SW 1271 (cell line): ENCODE measurements at places on chromosomes 11 and 22.

DNA sequence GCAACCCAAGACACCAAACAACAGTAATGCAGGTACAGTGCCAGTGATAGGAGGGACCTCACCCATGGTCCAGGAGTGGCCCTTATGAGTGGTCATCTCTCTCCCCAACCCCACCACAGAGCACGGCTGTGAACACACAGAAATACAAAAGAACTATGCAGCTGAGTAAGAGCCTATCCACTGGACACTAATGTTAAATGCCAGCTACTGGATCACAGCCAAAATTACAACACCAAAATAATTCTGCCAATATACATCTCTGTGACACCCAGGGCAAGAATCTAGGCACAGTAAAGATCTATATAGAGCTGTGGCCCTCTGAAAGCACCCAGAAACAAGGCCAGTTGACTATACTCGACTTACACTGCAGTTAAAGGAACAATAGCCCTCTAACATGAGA is 22.8 kb upstream of the GPR83 start:
- DNase-seq, result no peak

DNA sequence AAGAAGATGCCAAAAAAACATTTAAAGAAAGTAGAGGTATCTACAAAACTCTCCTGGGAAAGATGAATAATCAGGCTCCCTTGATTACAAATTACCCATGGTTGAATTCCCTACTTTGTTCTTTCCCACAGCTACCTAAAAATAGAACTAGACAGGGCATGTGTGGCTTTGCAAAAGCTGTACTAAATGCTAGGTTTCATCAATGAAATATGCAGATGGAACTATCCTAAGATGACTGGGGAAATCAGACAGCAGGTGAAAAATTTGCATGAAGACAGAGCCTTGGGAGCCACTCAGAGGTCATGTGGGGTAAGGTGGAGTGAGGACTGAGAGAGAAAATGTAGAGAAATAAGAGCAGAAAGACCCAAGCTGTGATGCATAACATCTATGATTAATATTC is 14.7 kb downstream of the LAYN start:
- DNase-seq, result no peak

DNA sequence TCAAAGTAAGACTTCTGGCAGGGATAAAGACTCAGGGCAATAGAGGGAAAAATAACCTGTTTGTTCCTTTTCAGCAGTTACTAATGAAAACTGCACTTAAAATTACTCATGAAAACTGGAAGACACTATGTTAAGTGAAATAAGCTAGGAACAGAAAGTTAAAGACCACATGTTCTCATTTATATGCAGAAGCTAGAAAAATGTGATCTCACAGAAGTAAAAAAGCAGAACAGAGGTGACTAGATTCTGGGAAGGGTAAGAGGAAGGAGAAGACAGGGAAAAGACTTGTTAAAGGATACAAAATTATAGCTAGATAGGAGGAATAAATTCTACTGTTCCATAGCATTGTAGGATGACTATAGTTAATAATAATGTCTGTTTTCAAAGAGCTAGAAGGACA is 22.2 kb downstream of the HPS5 start:
- no peak for DNase-seq

DNA sequence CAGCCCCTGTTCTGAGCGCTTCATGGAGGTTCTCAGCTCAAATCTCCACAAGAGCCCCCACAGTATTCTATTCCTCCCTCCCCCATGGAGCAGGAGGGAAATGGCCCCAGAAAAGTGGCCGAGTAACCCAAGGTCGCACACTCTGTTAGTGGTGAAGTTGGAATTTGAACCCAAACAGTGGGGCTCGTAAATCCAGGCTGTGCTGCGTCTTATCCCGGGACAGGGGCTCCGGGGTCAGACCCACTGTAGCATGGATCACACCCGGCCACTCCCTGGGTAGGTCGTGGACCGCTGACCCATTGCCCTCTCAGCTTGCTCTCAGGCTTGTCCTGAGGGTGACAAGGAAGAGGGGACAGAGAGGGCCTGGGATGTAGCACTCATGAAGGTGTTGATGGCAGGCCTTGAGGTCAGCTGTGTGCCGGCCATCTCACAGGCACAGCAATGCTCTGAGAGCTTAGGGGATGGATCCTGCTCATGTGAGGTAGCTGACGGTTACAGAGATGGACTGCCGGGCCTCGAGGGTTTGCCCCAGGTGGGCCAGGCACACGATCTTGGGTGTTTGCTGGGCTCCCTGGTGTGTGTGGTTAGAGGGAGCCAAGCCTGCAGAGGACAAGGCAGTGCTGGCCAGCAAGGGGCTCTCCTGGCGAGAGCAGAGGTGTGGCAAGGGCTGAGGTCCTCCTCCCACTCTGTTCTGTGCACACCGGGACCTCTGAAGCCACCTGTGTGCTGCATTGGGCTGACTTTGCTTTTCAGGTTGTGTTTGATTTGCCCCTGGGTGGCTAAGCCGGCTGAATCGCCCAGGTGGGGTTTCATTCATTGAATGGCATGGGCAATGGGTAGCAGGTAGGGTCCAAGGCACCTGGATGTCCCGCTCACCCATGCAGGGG is 2.3 kb upstream of the FGF19 start:
- DNase-seq, result no peak

GRCh38 chr11:46315783-46316563 is 31.3 kb upstream of the DGKZ start:
- no peak for DNase-seq

DNA sequence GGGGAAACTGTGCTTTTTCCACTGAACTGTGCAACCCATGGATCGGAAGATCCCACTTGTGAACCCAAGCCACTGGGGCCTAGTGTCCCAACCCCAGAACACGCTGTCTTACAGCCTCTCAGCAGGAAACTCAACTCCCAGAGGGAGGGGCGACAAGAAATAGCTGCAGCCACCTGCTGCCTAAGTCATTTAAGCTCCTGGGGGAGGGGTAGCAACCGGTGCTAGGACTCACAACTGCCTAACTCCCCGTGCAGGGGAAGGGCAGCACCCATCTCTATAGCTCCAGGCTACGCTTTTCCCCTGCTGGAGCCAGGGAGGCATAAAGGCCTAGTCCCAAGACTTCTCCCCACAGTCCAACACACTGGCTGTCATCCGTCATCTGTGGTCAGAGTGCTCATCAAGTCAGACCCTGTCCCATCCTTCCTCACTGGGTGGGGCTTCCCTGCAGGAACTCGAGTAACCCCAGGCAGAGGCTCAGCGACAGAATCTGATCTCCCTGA is 363.0 kb downstream of the LUZP2 start:
- no peak for DNase-seq

GRCh38 chr22:23682077-23682476 is 8.7 kb upstream of the RGL4 start:
- no peak for DNase-seq
